Activated naive CD8-positive, alpha-beta T cell treated with anti-CD3 and anti-CD28 coated beads for 36 hours (primary cell): ENCODE measurements at places on chromosomes 3 and 15. TPM values are rescaled to one million over a fixed set of nuclear protein-coding genes. Genes with fewer than 3 reads are reported as not detected.
A peak's percentile ranks its signal among the peaks of the same experiment; 100 is the strongest.

GRCh38 chr3:144496141-144496835 lies 524.7 kb downstream of the DIPK2A start:
- DNase-seq: no peak

- DNase-seq: peak; percentile 1
Measured at GRCh38 chr3:171614318-171614921, 154.2 kb upstream of the TNIK start.

GRCh38 chr3:27385504-27385903 lies 16.3 kb upstream of the NEK10 start:
- DNase-seq: no peak

Gene CAMK2N2
- not detected for total RNA-seq

DNA sequence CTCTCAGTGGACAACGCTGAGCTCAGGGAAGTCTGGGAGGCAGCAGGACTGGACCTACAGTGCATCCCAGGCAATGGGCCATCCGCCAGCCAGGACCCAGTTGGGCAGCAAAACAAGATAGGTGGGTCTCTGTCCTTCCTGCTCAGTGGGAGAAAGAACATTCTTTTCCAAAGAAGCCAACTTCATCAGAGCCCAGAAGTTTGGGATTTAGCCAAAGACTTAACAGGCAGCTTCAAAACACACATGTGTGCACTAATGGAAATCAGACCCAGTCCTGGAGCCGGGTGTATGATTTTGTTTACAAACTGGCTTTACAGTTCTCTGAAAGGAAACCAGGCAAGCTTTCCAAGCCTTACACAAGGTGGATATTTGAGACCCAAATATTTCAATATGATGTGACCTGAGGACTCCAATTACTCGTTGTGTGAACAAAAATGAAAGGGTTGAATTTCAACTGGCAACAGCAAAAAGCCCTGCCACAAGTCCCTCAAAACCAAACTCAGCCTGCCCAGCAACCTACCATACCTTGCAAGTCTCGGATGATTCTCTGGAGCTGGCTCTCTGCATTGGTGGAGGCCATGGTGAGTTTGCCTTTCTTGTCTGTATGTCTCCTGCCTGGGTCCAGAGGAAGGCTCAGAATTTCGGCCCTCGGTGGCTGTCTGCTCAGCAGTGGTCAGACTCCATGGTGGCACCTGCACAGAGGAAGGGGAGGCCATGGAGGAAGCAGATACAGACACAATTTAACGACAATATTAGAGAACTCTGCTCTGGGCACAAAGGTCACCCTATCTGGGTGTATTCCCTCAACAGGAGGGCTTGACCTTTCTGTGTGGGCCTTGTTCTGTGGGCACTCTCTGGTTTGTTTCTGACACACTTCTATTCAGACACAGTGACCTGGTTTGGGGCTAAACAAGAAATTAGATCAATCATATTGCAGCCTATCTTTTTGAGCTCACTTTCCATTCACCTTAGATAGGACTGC lies 11.0 kb downstream of the FYCO1 start:
- DNase-seq: no peak

Gene CNTN3
- not detected for total RNA-seq
